ENCODE measurements at places on chromosomes 2 and 18. TPM values are rescaled to one million over a fixed set of nuclear protein-coding genes. Genes with fewer than 3 reads are reported as not detected.

TBC1D8 gene
- total RNA-seq, result 1.5 TPM

EML4 gene
- 69.8 TPM for total RNA-seq

HRH4 gene
- 0.65 TPM for total RNA-seq

WNT10A gene
- total RNA-seq, result 5.0 TPM

PXDN gene
- not detected for total RNA-seq

ANKRD36 gene
- 25.0 TPM for total RNA-seq

DSG2 gene
- total RNA-seq, result 0.31 TPM

MAP2 gene
- 0.07 TPM for total RNA-seq

PRR30 gene
- not detected for total RNA-seq

ALPP gene
- total RNA-seq, result not detected

POTEI gene
- not detected for total RNA-seq

SP3 gene
- 79.9 TPM for total RNA-seq

CD8B2 gene
- 0.19 TPM for total RNA-seq

SCN2A gene
- not detected for total RNA-seq

DRC1 gene
- not detected for total RNA-seq

CCL20 gene
- total RNA-seq, result 72.0 TPM

TBR1 gene
- total RNA-seq, result not detected

ASPRV1 gene
- total RNA-seq, result 0.63 TPM
